ENCODE measurements at places on chromosomes 2 and 18. TPM values are rescaled to one million over a fixed set of nuclear protein-coding genes. Genes with fewer than 3 reads are reported as not detected.

The ALPP gene
- 0.27 TPM for total RNA-seq

The DCDC2C gene
- total RNA-seq = not detected

The IMPA2 gene
- total RNA-seq = 83.7 TPM

The IL1RL2 gene
- total RNA-seq = not detected

The SH3RF3 gene
- total RNA-seq = 0.54 TPM

The UGT1A5 gene
- total RNA-seq = not detected

The RESP18 gene
- total RNA-seq = not detected

The SGPP2 gene
- total RNA-seq = under 0.01 TPM

The TOGARAM2 gene
- 3.5 TPM for total RNA-seq
